ENCODE measurements at places on chromosomes 11 and 22.

- peak; percentile 62 for DNase-seq
These were observed 89.0 kb downstream of the ISX start for GRCh38 chr22:35154937-35155387.

DNA sequence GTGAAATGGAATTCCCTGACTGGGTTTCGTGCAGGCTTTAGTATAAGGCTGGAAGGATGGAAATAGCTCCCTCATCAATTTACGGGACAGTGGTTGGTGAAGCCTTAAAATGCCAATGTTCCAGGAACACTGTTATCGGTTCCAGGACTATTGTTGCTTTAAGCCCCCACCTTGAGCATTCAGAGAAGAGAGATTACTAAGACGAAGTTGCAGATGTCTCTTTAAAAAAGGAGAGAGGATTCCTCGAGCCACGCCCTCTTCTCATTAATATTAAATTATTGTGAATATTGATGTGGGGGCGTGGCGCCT, 195 bp upstream of the CREB3L1 start:
- DNase-seq: peak; percentile 68

DNA sequence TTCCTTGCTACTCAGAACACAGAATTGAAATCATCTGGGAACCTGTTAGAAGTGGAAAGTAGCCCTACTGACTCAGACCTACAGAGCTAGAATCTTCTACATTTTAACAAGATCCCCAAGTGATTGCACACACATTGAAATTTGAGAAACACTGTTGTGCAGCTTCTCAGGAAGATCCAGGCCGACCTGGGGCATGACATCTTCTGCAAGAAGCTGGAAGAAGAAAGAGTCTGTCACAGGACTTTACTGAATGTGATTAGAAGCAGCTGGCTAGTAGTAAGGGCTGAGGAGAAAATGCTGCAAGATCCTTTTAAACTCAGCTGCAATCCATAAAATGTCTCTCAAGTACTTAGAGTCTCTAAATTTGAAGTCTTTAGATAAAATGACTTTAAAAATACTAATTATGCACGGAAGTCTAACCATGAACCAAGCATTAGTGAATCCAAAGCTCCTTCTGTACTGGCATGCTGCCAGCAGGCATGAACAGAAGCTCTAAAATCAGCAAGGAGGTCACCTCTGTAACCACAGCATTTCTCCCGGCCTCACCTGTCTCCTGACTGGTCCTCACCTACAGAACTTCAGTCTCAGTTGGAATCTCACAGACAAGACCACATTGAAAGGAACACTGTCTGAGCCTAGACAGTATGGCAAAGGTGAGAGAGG, 85.0 kb downstream of the SERGEF start:
- DNase-seq: no peak

DNA sequence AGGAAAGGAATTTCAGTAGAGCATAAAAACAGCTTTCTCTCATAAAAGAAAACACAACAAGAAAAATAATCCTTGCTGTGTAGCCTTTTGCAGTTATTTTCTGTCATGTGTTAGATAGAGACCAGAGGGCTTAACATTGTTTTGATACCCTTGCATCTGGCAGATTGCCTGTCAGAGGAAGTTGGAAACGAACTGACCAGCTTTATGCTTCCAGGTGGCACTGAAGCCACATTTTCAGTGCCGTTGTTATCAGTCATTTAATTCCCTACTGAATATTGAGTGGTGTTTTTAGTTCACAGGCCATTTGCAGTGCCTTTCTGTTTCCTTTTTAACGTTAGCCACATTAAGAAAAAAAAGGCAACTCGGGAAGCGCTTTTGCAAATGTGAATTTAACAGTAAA, 21.5 kb upstream of the RAG2 start:
- DNase-seq: no peak

GRCh38 chr22:47460176-47460575, 697.7 kb downstream of the TBC1D22A start:
- DNase-seq: no peak

GRCh38 chr11:19093976-19094375, 23.0 kb upstream of the ZDHHC13 start:
- no peak for DNase-seq

DNA sequence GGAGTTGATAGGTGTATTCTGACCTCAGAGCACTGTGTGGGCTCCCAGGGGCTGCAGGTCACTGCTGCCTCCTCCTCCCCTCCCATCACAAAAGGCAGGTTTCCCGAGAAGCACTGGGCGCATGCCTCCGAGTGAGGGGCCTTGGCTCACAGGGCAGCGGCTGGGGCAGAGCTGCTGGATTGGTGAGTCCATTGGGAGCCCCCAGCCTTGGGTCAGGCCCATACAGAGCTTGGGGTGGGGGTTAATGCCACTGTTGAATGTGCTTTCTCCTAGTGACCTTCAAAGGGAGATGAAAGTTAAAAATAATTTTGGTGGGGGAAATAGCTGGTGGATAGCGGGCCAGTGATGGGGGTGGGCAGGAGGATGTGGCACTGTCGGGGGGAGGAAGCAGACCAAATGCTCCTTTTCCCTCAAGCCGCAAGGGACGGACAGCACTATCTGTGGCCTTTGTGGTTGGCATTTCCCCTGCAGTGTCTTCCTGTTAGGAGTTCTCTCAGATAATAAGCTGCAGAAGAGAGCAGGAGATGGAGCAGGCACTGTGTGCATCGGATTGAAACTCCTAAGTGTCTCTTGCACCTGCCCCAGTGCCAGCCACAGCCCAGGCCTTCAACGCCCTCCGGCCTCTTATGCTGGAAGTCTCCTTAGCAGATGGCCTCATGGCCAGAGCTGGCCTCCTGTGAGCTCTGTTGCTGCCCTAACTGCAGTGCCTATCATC, 3.2 kb downstream of the TUBA8 start:
- no peak for DNase-seq

DNA sequence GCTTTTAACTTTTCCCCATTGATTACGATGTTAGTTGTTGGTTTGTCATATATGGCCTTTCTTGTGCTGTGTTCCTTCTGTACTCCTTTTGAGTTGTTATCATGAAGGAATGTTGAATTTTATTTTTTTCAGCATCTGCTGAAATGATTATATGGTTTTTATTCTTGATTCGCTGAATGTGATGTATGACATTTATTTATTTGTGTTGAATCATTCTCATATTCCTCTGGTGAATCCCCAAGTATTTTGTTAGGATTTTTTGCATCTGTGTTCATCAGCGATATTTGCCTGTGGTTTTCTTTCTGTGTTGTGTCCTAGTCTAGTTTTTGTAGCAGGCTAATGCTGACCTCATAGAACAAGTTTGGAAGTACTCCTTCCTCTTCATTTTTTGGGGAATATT, 78.2 kb downstream of the GGT1 start:
- no peak for DNase-seq

DNA sequence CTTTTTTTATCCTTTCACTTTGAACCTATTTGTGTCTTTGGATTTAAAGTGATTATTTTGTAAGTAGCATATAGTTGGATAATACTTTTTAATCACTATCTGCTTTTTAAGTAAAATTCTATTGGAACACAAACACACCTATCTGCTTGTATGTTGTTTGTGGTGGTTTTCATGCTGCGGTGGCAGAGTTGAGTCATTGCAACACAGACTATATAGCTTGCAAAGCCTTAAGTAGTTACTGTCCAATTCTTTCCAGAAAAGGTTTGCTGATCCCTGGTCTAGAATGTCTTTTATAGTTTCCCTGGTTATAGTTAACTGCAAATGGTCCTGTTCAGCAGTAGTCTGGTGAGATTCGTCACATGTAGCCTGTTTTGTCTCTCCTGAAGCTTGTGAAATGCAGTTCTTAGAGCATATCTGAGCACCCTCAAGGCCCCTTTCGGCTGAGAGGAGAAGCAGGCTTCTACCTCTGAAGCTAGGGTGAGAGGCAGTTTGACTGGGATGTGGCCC, 21.5 kb downstream of the SHANK3 start:
- DNase-seq: no peak

- DNase-seq: no peak
These were observed 57.4 kb upstream of the NUP160 start for GRCh38 chr11:47905358-47906059.

GRCh38 chr22:48807155-48807554, 1020.5 kb downstream of the BRD1 start:
- DNase-seq: no peak

- peak; percentile 29 for DNase-seq
These were observed 147.2 kb downstream of the TRPC6 start for GRCh38 chr11:101436511-101437142.

GRCh38 chr11:35006389-35007128, 90.1 kb downstream of the PDHX start:
- peak; percentile 75 for DNase-seq

DNA sequence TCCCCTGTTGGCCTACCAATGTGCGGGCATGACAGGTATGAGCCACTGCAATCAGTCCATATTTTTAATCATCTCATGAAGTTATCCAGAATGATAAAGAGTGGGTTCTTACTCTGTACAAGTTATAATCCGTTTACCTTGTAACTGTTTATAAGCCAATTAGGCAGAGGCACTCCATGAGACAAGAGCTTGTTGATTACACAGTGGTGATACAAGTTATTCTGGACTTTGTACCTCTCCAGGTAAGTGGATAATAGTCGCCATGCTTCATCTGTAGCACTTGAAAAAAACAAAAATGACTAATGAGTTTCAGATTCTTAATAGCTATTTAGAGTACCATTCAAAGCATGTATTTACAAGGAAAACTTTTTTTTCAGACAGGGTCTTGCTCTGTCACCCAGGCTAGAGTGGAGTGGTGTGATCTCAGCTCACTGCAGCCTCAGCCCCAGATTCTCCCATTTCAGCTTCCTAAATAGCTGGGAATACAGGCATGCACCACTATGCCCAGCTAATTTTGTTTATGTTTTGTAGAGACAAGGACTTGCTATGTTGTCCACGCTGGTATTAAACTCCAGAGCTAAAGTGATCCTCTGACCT, 17.7 kb upstream of the FNBP4 start:
- DNase-seq: no peak

- DNase-seq: no peak
These were observed 160.6 kb downstream of the PKNOX2 start for GRCh38 chr11:125325196-125325595.

DNA sequence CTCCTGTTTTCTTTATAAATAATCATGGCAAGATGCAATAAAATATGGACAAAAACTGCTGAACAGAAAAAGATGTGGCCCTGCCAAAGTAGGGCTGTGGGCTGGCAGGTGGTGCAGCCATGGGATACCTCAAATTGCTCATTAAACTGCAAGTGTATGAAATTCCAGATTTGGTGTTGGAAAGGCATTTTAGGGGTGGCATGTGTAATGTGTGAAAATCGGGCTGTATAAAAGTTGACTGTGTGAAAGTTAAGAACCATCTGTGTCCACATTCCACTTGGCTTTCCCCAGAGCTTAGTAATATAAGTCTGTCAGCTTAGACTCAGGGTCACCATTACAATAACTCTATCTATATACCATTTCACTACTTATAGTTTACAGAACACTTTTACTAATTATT, 34.8 kb upstream of the FZD4 start:
- DNase-seq: no peak

- DNase-seq: no peak
These were observed 286.2 kb downstream of the GRM5 start for GRCh38 chr11:88779577-88779976.

GRCh38 chr22:40855071-40855978, 1.1 kb downstream of the ST13 start:
- DNase-seq: no peak

- no peak for DNase-seq
These were observed 17.1 kb upstream of the CACNA1I start for GRCh38 chr22:39553429-39553828.

- DNase-seq: peak; percentile 53
These were observed 13.6 kb upstream of the LGR4 start for GRCh38 chr11:27485930-27486773.

DNA sequence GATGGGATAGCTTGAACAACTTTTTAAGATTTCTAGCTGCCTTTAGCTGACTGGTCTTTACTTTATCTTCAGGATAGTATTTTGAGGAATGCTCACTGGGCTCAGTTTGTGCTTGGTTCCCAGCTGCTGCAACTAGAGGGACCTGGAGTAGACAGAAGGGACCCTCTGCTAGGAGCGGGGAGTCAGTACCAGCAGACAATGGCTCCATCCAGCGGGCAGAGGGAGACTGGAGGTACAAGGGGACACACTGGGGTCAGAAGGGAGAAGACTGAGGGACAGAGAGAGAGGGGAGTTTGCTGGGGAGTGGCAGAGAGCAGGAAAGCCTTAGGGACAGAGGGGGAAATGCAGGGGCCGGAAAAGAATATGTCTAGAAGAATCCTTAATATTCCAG, 22.0 kb upstream of the ACER3 start:
- no peak for DNase-seq

GRCh38 chr11:126499131-126499752, 143.8 kb downstream of the ST3GAL4 start:
- no peak for DNase-seq

- no peak for DNase-seq
These were observed 7.2 kb downstream of the PIWIL4 start for GRCh38 chr11:94574193-94574961.

- no peak for DNase-seq
These were observed 226.8 kb downstream of the AASDHPPT start for GRCh38 chr11:106304274-106304673.

Data from GM20000 (cell line).